ENCODE measurements at places on chromosomes 7 and 10. TPM values are rescaled to one million over a fixed set of nuclear protein-coding genes. Genes with fewer than 3 reads are reported as not detected.

- H3K4me3 ChIP-seq = no peak overlapping the region
- peaks cover 70% of the 10 kb centered on the region for H3K4me1 ChIP-seq
- DNase-seq = no peak
- no peaks in the 10 kb centered on the region for H3K27me3 ChIP-seq
These were observed 16.0 kb downstream of the NRAP start for GRCh38 chr10:113647812-113648211.

- no peaks in the 10 kb centered on the region for H3K36me3 ChIP-seq
- no peak overlapping the region for H3K4me3 ChIP-seq
- peaks cover 8% of the 10 kb centered on the region for H3K4me1 ChIP-seq
- H3K27me3 ChIP-seq = no peaks in the 10 kb centered on the region
These were observed 273.9 kb downstream of the RPS24 start for GRCh38 chr10:78307576-78307975.

- peak overlapping the region; percentile 3 for H3K27ac ChIP-seq
- no peak overlapping the region for H3K4me3 ChIP-seq
- no peak for DNase-seq
- H3K4me1 ChIP-seq = no peaks in the 10 kb centered on the region
- no peaks in the 10 kb centered on the region for H3K36me3 ChIP-seq
- no peaks in the 10 kb centered on the region for H3K27me3 ChIP-seq
These were observed 363.8 kb downstream of the PRPF18 start for GRCh38 chr10:13950543-13950939.

- H3K4me1 ChIP-seq = peaks cover 72% of the 10 kb centered on the region
- H3K36me3 ChIP-seq = no peaks in the 10 kb centered on the region
- DNase-seq = no peak
- no peak overlapping the region for H3K4me3 ChIP-seq
These were observed 81.0 kb downstream of the CCNY start for GRCh38 chr10:35417313-35417625.

DNA sequence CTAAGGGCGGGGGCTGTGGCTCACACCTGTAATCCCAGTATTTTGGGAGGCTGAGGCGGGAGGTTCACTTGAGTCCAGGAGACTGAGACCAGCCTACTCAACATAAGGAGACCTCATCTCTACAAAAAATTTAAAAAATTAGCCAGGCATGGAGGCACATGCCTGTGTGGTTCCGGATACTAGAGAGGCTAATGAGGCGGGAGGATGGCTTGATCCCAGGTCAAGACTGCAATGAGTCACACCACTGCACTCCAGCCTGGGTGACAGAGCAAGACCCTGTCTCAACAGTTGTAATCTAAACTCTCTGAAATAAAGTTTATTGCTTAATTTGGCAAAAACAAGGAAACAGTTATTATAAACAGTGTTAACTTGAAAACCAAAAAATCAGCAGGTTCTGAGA, 123.3 kb downstream of the USP6NL start:
- no peaks in the 10 kb centered on the region for H3K36me3 ChIP-seq
- H3K27me3 ChIP-seq = no peaks in the 10 kb centered on the region
- no peak overlapping the region for H3K4me3 ChIP-seq
- DNase-seq = no peak
- no peak overlapping the region for H3K27ac ChIP-seq

DNA sequence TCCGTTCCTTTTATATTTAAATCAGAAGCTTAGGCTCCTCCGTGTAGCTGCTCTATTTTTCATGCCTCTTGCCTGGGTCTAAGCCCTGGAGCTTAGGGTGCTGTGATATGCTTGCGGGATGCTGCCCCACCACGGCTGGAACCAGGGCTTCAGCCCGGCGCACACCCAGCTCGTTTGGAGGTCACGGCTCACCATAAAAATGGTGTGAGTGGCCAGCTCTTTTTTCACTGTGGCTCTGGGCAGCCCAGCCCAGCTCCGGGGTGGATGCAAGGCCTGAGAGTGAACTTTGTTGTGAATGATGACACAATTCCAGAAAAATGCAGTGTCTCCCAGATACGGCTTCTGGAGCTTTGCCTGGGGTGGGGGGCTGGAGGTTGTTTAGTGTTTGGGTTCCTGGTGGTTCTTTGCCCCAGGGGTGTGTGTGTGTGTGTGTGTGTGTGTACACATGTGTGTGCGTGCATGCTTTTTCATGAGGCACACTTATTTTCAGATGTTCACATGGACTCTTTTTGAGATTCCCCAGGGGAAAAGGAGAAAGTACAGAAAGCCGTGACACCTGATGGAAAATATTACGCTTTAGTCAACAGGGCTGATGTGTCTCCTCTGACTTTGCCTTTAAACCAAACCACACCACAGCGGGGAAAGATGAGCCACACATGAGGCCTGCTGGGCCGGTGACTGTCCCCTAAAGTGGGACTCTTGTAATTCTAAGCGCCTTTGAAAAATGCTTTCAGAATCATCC, 46.2 kb downstream of the GRK5 start:
- no peaks in the 10 kb centered on the region for H3K36me3 ChIP-seq
- H3K27ac ChIP-seq = peak overlapping the region; percentile 68
- no peaks in the 10 kb centered on the region for H3K27me3 ChIP-seq

DNA sequence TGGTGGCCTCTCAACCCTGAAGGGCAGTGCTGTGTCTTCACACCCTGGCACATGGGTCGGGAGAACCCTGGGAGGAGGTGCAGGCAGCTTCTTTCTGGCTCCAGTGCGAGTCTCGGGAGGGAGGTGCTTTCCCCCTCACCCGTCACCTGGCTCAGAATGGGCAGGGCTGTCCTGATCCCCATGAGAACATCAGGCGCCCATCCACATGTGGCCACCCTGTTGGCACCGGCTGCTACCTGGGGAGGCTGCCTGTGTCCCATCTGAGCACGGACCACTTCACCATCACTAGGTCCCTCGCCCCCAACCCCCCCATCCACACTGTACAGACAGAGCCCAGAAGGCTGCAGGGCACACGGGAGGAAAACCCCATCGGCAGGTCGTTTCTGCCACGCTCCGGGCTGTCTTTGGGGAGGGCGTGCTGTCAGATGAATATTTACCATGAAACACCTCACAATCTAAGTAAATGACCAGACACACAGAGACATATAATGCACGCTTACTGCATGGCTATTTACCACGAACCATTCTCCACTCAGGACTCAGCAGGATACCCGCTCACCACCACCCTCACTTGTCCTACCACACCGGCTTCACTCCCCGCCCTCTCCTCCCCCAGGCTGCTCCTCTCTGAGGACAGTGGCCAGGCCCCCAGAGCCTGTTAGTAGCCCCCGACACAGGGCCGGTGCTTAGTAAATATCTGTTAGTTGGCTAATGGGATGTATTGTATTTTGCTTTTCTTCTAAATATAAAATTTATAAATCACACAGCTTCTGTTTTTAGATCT, 282.2 kb downstream of the DNAJB6 start:
- no peak overlapping the region for H3K4me3 ChIP-seq
- peaks cover 5% of the 10 kb centered on the region for H3K27me3 ChIP-seq
- H3K27ac ChIP-seq = no peak overlapping the region
- no peak for DNase-seq

- H3K4me1 ChIP-seq = peaks cover 48% of the 10 kb centered on the region
- no peaks in the 10 kb centered on the region for H3K27me3 ChIP-seq
- no peak for DNase-seq
- H3K27ac ChIP-seq = no peak overlapping the region
- no peaks in the 10 kb centered on the region for H3K36me3 ChIP-seq
These were observed 57.0 kb downstream of the CELF2 start for GRCh38 chr10:11074536-11075267.

- DNase-seq = no peak
- H3K36me3 ChIP-seq = no peaks in the 10 kb centered on the region
- no peaks in the 10 kb centered on the region for H3K4me1 ChIP-seq
- H3K4me3 ChIP-seq = no peak overlapping the region
- no peaks in the 10 kb centered on the region for H3K27me3 ChIP-seq
These were observed 18.1 kb downstream of the HACD1 start for GRCh38 chr10:17599089-17599488.

- H3K4me1 ChIP-seq = no peaks in the 10 kb centered on the region
- no peaks in the 10 kb centered on the region for H3K36me3 ChIP-seq
- DNase-seq = no peak
- no peak overlapping the region for H3K27ac ChIP-seq
- no peaks in the 10 kb centered on the region for H3K27me3 ChIP-seq
These were observed 51.9 kb downstream of the LAMB4 start for GRCh38 chr7:108078211-108078673.

ACTL6B gene
- not detected for total RNA-seq

HMX3 gene
- total RNA-seq = not detected

CAMK1D gene
- 1.4 TPM for total RNA-seq

HTRA1 gene
- total RNA-seq = 11.8 TPM

H2BK1 gene
- total RNA-seq = not detected

NPSR1 gene
- total RNA-seq = not detected

HOXA2 gene
- total RNA-seq = 1.1 TPM

FAM24B gene
- not detected for total RNA-seq

FXYD4 gene
- not detected for total RNA-seq

ABCB1 gene
- total RNA-seq = 2.4 TPM

IL6 gene
- 0.99 TPM for total RNA-seq

OR2A12 gene
- total RNA-seq = not detected

TRIM8 gene
- total RNA-seq = 97.2 TPM

COL26A1 gene
- not detected for total RNA-seq

SUN3 gene
- total RNA-seq = not detected

Measured in psoas muscle (tissue), 8 donors.